ENCODE measurements at places on chromosomes 11 and 22. TPM values are rescaled to one million over a fixed set of nuclear protein-coding genes. Genes with fewer than 3 reads are reported as not detected.

SLC22A8 gene
- not detected for total RNA-seq

CNTF gene
- 0.90 TPM for total RNA-seq

PITPNB gene
- total RNA-seq: 18.5 TPM

EXT2 gene
- 143 TPM for total RNA-seq

APOA4 gene
- not detected for total RNA-seq

DYNC2H1 gene
- total RNA-seq: 14.4 TPM

F2 gene
- not detected for total RNA-seq

OR56A1 gene
- total RNA-seq: not detected

VSIG2 gene
- total RNA-seq: not detected
